ENCODE measurements at places on chromosomes 3 and 15.

- DNase-seq, result peak; percentile 97
These were observed 35.3 kb upstream of the SEMA4B start for GRCh38 chr15:90165659-90166489.

GRCh38 chr15:27844018-27844666 is 255.0 kb downstream of the OCA2 start:
- DNase-seq, result peak; percentile 46

- no peak for DNase-seq
These were observed 50.8 kb upstream of the PRR23E start for GRCh38 chr3:127141921-127142730.

- DNase-seq, result peak; percentile 14
These were observed 909 bp upstream of the GPD1L start for GRCh38 chr3:32105291-32106131.

DNA sequence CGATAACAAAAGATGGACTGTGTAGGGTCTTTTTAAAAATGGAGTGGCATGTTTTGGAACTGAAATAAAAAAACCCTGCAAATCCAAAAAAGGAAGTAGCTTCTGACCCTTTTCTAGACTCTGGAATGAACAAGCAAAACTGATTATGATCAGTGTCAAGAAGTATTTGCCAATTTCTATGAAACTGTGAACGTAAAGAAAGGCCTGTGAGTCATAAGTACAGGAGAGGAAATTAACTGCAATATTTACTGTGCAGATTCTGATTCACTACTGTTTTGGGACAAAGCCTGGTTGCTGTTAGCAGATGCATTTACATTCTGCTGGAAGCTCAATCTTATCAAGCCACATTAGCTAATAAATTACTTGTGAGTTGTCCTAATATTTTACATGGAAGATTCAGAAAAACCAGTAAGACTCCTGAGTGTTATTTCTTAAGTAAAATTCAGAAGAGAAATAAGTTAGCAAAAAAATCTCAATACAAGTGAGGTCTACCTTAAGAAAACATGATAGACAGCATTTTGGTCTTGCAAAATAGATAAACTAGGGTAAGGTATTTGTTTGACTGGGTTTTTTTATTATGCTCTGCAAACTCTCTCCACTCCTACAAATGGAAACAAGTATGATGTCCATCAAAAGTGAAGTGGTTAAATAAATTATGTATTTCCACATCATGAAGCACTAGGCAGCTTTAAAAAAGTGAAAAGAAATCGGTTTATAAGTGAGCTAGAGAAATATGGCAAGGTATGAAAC is 90.2 kb upstream of the LMOD3 start:
- DNase-seq, result peak; percentile 92

DNA sequence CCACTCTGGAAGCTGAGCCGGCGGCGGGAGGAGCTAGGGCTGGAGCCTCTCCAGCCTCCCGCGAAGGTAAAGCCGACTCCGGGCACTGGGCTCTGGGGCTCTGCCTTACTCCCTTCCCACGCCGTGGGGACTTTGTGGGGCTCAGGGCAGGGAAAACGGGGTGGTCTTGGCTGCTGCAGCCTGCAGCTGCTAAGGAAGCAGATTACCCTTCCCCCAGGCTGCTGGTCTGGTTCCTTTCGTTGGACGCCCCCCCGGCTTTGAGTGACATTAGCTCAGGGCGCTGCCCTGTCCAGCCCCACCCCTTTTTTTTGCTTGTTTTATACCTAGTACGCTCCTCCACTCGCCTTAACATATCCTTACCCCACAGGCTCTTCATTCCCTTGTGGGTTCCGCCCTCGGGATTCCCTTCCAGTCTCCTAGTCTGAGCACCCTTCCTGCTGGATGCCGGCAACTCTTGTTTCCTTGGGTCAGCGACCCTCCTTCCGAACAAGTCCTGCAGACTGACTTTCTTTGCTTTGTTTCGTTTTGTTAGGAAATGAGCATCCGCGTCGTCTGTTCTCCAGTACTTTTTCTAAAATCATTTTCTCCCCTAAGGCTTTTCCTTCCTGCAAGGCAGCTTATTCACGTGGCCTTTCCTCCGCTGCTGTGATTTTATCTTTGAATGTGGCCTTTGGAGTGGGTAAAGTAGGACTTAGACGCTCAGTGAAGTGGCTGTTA is 551 bp downstream of the DNAJC13 start:
- DNase-seq, result peak; percentile 82

DNA sequence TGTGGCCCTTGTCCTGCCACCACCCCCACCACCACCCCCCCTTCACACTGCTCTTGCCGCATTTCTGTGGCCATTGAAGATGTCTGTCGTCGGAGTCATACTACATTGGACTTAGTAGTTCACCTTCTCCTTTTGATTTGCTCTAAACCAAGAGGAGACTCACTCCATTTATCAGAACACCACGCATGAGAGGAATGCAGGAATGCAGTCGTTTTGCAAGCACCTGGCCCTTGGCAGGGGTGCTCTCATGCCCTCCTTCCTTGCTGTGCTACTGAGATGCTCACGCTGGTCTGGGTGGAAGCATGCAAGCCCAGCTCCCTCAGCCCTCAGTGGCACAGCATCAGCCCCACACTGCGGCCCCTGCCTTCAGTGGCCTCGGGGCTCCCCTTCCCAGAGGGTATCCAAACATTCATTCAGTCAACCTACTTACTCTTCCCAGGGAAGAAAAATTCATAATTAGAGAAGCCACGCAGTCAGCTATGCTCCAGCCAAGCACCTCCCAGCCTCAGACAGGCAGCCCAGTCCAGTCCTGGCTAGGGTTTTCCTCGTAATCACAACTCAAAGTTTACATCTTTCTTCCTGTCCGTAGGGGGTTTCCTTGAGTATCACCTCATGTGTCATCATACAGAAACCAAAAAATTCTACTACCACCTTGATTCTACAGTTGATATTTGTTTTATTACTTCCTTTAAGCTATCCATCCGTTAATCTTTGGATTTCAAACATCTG is 520.0 kb downstream of the GABRG3 start:
- DNase-seq, result no peak

- DNase-seq, result no peak
These were observed 3.4 kb upstream of the POLG start for GRCh38 chr15:89338036-89338435.

GRCh38 chr15:26590676-26591075 is 182.2 kb downstream of the GABRB3 start:
- DNase-seq, result no peak

- no peak for DNase-seq
These were observed 651.5 kb upstream of the CADM2 start for GRCh38 chr3:84307339-84307738.

GRCh38 chr3:141828890-141829289 is 47.6 kb upstream of the ATP1B3 start:
- DNase-seq, result peak; percentile 11

- peak; percentile 91 for DNase-seq
These were observed 120.5 kb downstream of the XXYLT1 start for GRCh38 chr3:195150181-195151118.

DNA sequence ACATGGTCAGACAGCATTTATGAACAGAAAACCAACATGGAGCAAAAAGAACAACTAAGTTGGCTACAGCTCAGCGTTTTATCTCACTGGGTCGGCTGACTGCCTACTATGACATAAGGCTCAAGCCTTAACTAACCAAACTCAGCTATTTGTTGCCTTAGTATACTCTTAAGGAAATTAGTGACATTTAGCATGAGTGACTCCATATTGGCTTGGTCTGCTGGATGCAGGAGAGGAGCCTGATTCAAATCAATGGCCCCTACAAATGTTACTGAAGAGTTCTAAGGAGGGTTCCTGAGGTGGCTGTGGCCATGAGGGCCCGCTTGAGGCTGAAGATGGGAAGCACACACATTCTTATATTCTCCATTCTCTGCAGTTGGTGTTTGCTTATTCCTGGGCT is 20.1 kb upstream of the ALDH1L1 start:
- no peak for DNase-seq

DNA sequence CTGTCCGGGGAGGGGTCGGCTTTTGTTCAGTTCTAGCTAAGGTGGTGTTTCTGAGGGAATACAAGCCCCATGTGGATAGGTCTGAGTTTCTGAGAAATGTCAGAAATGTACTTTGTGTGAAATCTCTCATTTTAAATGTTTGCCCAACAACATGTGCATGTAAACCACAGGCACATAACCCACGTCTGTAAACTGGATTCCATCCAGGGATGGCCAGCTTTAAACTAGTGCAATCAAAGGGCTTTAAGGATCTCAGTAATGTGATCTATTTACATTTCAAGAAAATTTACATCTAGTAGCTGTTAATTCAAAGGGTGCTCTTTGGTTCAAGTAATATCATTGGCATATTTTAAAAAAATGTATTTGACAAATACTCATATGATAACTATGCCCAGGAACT is 52.0 kb downstream of the POLR2M start:
- no peak for DNase-seq

DNA sequence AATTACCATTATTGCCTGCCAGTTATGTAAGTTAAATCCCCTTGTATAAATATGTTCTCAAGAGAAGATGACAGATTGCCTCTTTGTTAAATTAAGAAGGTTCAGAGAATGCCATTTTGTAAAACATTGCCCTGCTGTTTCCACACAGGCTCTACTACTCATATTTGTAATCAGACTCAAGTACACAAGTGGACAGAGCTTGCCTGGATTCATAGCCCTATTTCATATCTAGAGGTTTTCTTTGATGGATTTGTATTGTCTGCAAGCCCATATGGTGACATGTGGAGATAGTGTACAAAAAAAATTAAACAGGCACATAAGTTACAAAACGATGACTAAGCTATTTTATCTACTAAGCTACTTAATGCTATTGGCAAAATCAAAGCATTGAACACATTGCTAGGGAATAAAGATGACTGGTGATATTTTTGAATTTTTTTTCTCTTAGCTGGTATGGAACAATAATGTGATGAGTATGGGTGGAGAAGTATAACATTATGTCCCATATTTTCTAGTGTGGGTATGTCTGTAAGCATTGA is 1286.6 kb upstream of the ALCAM start:
- no peak for DNase-seq

DNA sequence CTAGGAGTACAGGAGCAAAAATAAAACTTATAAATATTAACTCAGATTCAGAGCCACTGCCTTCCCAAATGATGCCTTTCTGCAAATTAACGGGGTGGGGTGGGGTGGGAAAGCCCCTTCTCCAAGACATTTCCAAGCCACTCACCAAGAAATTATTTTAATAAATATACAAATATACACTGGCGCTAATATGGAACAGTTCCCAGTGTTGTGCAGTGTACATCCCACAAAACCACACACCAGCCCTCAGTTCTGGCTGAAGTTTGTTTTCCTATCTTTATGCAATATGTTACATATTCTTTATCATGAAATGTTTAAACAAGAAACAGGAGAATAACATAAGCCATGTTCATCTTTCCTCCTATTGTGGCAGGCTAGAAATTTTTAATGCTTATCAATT is 53.0 kb upstream of the GYG1 start:
- peak; percentile 51 for DNase-seq

- no peak for DNase-seq
These were observed 105.5 kb downstream of the STRIT1 start for GRCh38 chr3:155188031-155188430.

DNA sequence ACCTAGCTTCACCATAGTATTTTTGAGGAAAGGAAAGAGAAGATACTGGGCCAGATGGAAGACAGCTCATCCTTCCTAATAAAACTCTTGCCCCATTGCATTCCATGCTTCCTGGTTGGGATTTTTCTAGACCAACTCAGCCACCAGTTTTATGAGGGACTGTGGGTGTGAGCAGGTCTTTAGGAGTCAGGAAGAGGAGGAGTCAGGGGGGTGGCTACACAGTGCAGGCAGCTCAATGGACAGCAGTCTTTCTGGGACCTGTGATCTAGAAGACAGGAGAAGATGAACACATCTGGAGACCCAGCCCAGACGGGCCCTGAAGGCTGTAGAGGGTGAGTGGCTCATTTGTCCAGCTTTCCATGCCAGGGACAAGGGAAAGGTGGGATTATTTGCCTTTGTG is at the start of gene NOX5:
NOX5 (plus strand) TSS at position 242 of the 400 bp plus-strand sequence; CDS start at position 283, 41 bp downstream.
- no peak for DNase-seq

- DNase-seq, result peak; percentile 84
These were observed 2.9 kb downstream of the NR2F2 start for GRCh38 chr15:96333131-96334016.

GRCh38 chr3:113070072-113070640 is 79.4 kb downstream of the GTPBP8 start:
- no peak for DNase-seq

- DNase-seq, result no peak
These were observed 1.2 kb downstream of the RASGRF1 start for GRCh38 chr15:79089331-79089889.

DNA sequence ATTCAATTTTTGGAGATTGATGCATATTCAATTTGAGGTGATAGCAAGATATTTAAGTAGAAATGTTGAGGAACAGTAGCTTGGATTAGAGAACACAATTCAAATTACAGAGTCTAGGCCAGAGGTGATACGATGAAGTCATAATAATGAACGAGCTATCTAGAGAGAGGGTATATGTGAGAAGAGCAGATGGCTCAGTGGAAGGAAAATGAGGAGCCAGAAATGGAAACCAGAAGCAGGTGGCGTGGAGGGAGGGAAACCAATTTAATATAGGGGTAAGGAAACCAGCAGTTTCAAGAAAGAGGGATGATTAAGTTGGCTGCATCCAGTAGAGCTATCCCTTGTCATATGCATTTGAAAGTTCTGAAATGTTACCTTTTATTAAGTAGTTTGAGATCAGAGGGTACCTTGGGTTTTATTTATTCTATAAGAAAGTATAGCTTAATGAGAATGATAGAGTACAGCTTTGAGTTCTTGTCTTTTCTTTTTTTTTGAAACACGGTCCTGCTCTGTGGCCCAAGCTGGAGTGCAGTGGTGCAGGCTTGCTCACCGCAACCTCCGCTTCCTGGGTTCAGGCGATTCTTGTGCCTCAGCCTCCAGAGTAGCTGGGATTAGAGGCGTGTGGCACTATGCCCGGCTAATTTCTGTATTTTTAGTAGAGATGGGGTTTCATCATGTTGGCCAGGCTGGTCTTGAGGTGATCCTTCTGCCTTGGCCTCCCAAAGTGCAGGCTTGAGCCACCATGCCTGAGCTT is 22.1 kb downstream of the NCK1 start:
- DNase-seq, result no peak

GRCh38 chr15:92709110-92709790 is 53.7 kb upstream of the FAM174B start:
- DNase-seq, result no peak

GRCh38 chr15:41309226-41309905 is 23.0 kb downstream of the OIP5 start:
- DNase-seq, result no peak

- DNase-seq, result peak; percentile 93
These were observed 55.3 kb upstream of the CA12 start for GRCh38 chr15:63436872-63437375.

Data from choroid plexus epithelial cell (primary cell).